ENCODE measurements at places on chromosomes 6 and 20. TPM values are rescaled to one million over a fixed set of nuclear protein-coding genes. Genes with fewer than 3 reads are reported as not detected.

The DPPA5 gene
- not detected for total RNA-seq

The C6orf52 gene
- 1.7 TPM for total RNA-seq

The PCK1 gene
- 0.13 TPM for total RNA-seq

The GPSM3 gene
- total RNA-seq = 0.36 TPM

The PDYN gene
- total RNA-seq = not detected

The SLC32A1 gene
- total RNA-seq = not detected

The TMEM170B gene
- 0.72 TPM for total RNA-seq

The MCM8 gene
- total RNA-seq = 25.5 TPM

The HTR1B gene
- 0.32 TPM for total RNA-seq

The GPX5 gene
- total RNA-seq = not detected

The REM1 gene
- total RNA-seq = 0.47 TPM

The ETV7 gene
- total RNA-seq = 0.28 TPM

The HLA-DOA gene
- total RNA-seq = 0.09 TPM

The ANGPT4 gene
- total RNA-seq = 0.04 TPM

The PRSS16 gene
- 3.3 TPM for total RNA-seq

Measured in A549 treated with dexamethasone at 1 μM for 4 hours (cell line).